HT-29 (cell line): ENCODE measurements at places on chromosomes 4 and X. TPM values are rescaled to one million over a fixed set of nuclear protein-coding genes. Genes with fewer than 3 reads are reported as not detected.

SMIM31 gene
- 0.05 and 0.25 TPM in 2 replicates for total RNA-seq

DNA sequence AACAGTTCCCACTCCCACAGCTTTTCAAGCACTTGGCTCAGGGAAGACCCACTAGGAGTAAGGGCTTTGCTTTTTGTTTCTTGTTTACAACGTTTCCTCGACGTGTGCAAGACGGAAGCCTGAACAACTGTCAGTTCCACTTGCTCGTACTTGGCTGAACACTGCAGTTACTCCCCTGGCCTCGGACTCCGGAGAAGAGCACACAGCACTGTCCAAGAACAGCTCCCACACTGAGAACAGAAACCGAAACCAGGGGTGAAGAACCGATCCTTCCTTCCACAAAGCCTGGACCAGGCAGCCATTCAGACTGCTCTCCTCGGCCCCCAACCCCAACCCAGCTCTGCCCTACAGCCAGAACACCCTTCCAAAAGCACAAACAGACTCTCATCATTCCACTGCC lies 25.5 kb downstream of the IRF2 start:
- no peak for DNase-seq

AKAP14 gene
- total RNA-seq = not detected in 2 replicates

LNX1 gene
- total RNA-seq = 9.4 and 10.1 TPM in 2 replicates

GRCh38 chr4:26992657-26993361 lies 132.2 kb downstream of the STIM2 start:
- DNase-seq = no peak

KLB gene
- 0.23 and 0.26 TPM in 2 replicates for total RNA-seq
